ENCODE measurements at places on chromosomes 1 and 21.
A peak's percentile ranks its signal among the peaks of the same experiment; 100 is the strongest.

- no peak for DNase-seq
Observed at GRCh38 chr1:85062425-85063026, 14.2 kb upstream of the MCOLN3 start.

GRCh38 chr1:176735201-176735600, 272.2 kb downstream of the PAPPA2 start:
- DNase-seq, result no peak

GRCh38 chr1:193309936-193310475, 123.6 kb upstream of the B3GALT2 start:
- DNase-seq, result no peak

DNA sequence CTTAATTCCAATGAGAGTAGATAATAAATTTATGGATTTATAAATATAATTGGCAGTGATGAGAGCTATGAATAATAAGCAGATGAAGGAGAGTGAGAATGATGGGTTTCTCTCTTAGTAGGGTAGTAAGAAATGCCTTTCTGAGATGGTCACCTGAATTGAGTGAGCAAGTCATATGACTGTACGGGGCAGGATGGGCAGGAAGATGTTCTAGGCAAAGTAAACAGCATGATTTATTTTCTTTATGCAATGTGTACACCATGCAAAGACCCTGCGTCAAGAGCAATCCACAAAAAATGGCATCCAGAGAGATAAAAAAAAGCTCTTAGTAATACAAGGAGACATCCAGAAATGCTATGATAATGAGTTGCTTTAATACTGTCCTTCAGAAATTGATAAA, 409.9 kb downstream of the HLX start:
- DNase-seq, result no peak

- DNase-seq, result peak; percentile 84
Observed at GRCh38 chr1:74732960-74733603, at the start of the genes CRYZ and TYW3. Gene CRYZ (minus strand): TSS chr1:74733050. CDS start chr1:74724821, 8,229 bp downstream. Gene TYW3 (plus strand): TSS chr1:74733152. CDS start chr1:74733245, 93 bp downstream.

- no peak for DNase-seq
Observed at GRCh38 chr21:22871692-22872091, 1873.5 kb downstream of the NCAM2 start.

GRCh38 chr1:218829097-218829496, 344.6 kb upstream of the LYPLAL1 start:
- DNase-seq, result no peak

GRCh38 chr1:216750031-216750627, 26.9 kb upstream of the ESRRG start:
- no peak for DNase-seq

DNA sequence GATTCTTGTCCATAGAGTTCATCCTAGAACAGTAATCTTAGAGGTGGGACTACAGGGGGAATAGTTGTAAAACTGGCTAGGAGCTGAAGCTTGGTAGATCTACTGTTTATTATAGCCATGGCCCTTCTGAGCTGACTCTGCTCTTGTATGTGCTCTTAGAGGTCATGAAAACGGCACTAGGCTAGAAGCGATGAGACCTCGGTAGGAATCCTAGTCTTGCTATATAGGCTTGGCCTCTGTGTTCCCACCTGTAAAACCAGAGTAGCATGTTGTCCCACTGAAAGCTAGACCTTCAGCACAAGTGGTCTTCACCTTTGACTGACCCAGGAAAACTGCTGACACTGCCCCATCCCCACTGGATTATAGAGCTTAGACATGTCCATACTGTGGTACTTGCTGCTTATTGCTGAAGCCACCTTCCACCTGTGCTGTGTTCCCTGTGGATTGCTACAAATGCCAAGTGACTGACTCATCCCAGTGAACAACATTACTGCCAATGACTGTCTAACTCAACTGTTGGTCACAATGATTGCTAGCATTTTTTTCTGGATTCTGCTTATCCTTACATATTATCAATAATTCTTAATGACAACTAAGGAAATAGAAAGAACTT, 23.0 kb upstream of the PIGC start:
- no peak for DNase-seq

GRCh38 chr1:79255421-79255820, 248.9 kb upstream of the ADGRL4 start:
- no peak for DNase-seq

GRCh38 chr21:39863111-39863510, 4.1 kb upstream of the PCP4 start:
- no peak for DNase-seq

GRCh38 chr1:244665771-244666217, 12.9 kb downstream of the DESI2 start:
- no peak for DNase-seq

- no peak for DNase-seq
Observed at GRCh38 chr1:159580340-159580739, 7.3 kb upstream of the APCS start.

DNA sequence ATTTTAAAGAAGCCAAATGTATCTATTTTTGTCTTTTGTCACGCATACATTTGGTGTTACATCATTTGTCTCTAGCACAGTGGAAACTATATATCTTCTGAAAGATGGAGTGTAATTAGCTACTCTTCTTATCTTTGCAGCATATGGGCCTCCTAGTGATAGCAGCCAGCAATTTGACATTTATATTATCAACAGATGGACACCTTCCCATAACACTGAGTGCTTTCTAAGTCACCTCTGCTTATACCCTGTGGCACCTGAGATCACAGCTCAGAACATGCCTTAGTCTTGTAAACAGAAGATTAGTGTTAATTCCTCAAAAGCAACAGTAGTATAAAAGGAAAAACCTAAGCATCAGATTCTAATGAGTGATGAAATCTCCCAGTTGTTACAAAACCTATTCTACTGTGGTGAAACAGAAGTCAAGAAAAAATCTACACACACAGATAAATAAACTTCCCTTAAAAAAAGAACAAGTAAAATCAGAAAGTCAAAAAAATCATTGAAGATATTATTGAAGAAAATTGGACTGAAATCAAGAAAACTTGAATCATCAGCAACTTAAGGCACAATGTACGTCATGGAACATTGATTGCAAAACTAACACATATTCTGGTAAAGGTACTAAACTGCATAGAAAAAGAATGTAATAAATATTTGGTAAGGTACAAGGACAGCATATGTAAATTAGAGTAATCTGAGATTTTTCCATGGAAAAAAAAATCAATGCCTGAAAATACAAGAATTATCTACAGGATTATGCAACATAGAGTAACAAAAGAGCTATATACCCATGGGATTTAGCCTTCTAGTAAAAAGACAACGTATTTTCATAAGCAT, 61.7 kb downstream of the KCNT2 start:
- DNase-seq, result no peak
